Natural killer cell (primary cell): ENCODE measurements at places on chromosomes 1 and 21.

- peak overlapping the region; percentile 44 for H3K4me3 ChIP-seq
- no peak overlapping the region for H3K27ac ChIP-seq
- H3K4me1 ChIP-seq = peaks cover 22% of the 10 kb centered on the region
Observed at GRCh38 chr1:16612332-16613172, 812 bp downstream of the NBPF1 start.

- peak; percentile 37 for DNase-seq
- H3K27me3 ChIP-seq = no peaks in the 10 kb centered on the region
Observed at GRCh38 chr1:58932859-58933598, 149.2 kb upstream of the JUN start.

DNA sequence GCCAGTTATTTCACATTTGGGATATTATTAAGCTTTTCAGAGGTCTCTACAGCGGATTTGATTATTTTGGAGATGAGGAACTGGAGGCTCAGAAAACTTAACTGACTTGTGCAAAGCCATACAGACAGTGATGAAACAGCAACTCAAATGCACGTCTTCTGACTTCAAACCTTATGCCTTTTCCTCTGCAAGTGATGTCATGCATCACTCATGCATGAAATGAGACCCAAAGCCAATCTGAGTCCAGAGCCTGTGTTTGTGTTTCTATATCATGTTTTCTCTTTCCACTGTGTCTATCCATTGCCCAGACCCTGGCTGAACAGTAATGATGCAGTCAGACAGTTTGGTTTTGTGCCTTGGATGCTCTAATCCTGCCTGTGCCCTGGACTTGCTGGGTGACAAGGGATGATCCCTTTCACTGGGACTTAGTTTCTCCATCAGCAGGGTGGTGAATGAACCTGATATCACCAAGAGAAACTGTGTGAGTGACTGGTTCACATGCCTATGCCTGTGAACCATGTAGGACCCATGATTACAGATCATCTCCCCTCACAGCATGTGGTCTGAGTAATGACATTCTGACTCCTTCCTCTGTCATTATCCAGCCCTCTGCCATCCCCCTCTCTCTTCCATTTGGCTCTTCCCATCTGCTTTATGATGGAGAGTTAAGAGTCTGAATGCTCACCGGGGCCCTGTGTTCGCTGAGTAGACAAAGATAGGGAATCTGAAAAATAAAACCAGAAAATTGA is 33.4 kb downstream of the SLAMF6 start:
- H3K36me3 ChIP-seq = peaks cover 86% of the 10 kb centered on the region
- H3K27ac ChIP-seq = peak overlapping the region; percentile 75
- H3K4me1 ChIP-seq = peaks cover 4% of the 10 kb centered on the region
- DNase-seq = no peak

DNA sequence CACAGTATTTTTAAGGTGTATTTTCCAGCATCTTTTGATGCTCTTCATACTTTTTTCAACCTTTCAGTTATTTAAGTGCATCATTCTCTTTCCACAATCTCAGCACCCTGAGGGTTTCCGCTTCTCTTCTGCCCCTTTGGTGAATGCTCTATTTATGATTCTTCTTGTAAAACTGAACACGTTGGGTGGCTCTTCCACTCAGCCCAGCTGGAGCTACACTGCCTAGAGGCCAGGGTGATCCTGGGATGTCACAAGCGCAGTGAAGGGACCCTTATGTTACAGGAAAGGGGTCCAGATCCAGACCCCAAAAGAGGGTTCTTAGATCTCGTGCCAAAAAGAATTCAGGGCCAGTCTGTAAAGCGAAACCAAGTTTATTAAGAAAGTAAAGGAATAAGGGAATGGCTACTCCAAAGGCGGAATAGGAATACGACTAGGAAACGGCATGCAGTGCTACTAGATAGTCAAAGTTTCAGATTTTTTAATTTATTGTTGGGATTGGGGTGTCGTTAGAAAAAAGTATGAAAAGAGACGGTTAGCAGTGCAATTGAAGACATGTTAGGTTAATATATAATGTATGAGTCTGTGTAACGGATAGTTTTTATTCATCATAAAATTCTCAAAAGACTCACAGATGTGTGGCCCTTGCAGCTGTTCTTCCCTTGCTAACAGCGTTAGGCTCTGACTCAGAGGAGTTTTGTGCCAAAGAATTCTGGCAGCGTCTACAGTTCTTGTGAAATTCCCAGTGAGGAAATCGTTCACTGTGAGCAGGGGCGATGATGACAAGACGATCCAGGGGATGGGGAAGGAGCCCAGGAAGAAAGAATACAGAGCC is 14.4 kb upstream of the ERVH48-1 start:
- H3K27me3 ChIP-seq = no peaks in the 10 kb centered on the region
- no peaks in the 10 kb centered on the region for H3K36me3 ChIP-seq
- H3K4me3 ChIP-seq = no peak overlapping the region
- H3K4me1 ChIP-seq = no peaks in the 10 kb centered on the region
- no peak for DNase-seq
- no peak overlapping the region for H3K27ac ChIP-seq

- no peak overlapping the region for H3K27ac ChIP-seq
- H3K27me3 ChIP-seq = no peaks in the 10 kb centered on the region
- no peak for DNase-seq
- peaks cover 3% of the 10 kb centered on the region for H3K4me1 ChIP-seq
Observed at GRCh38 chr1:54249819-54250435, 50.0 kb downstream of the MRPL37 start.

GRCh38 chr1:193438312-193438711 is 251.9 kb upstream of the B3GALT2 start:
- peak overlapping the region; percentile 45 for H3K27ac ChIP-seq
- peaks cover 12% of the 10 kb centered on the region for H3K4me1 ChIP-seq
- DNase-seq = no peak
- no peaks in the 10 kb centered on the region for H3K36me3 ChIP-seq
- no peak overlapping the region for H3K4me3 ChIP-seq

GRCh38 chr1:71987181-71987580 is 295.2 kb downstream of the NEGR1 start:
- no peaks in the 10 kb centered on the region for H3K36me3 ChIP-seq
- no peak overlapping the region for H3K27ac ChIP-seq
- DNase-seq = no peak
- H3K4me1 ChIP-seq = no peaks in the 10 kb centered on the region
- H3K4me3 ChIP-seq = no peak overlapping the region

DNA sequence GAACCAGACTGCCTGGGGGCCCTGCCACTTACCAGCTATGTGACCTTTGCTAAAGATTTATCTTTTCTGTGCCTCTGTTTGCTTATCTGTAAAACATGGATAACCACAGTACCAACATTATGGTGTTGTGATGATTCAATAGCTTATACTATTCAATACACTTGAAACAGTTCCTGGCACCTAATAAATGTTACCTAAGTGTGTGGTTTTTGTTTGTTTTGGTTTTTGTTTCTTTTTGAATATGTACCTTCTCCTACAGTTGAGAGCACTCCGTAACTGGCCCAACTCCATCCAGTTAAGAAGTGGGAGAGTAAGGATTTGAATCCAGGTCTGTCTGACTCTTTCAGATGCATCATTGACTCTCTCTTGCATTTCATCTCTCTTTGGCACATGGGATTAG is 125.8 kb upstream of the C8B start:
- no peak overlapping the region for H3K27ac ChIP-seq
- no peaks in the 10 kb centered on the region for H3K27me3 ChIP-seq

- no peak for DNase-seq
- H3K27me3 ChIP-seq = no peaks in the 10 kb centered on the region
- H3K27ac ChIP-seq = no peak overlapping the region
- no peaks in the 10 kb centered on the region for H3K4me1 ChIP-seq
- H3K4me3 ChIP-seq = no peak overlapping the region
Observed at GRCh38 chr1:67468066-67468718, 38.0 kb upstream of the SERBP1 start.

- DNase-seq = no peak
- H3K27ac ChIP-seq = no peak overlapping the region
- H3K27me3 ChIP-seq = no peaks in the 10 kb centered on the region
- H3K36me3 ChIP-seq = no peaks in the 10 kb centered on the region
Observed at GRCh38 chr1:6392809-6393399, 663 bp downstream of the ACOT7 start.

DNA sequence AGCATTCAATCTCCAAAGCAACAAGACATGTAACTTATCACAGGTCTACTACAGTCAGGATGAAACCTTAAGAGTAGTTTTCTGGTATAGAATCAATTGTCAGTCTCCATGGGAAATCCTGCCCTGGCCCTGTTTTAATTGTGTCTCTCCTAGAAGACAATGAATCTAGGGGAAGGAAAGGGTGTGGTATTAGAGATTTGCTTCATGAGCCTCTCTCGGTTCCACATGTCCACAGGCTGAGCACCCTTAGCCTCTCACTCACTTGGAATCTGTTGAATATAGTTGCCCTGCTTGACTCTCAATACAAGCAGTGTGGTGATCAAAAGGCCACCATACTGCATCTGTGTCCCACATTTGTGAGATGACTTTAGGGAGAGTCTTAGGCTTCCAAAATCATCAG is 17.7 kb downstream of the SPATA46 start:
- peaks cover 11% of the 10 kb centered on the region for H3K4me1 ChIP-seq
- DNase-seq = no peak
- H3K27ac ChIP-seq = no peak overlapping the region
- no peaks in the 10 kb centered on the region for H3K27me3 ChIP-seq

- DNase-seq = no peak
- no peak overlapping the region for H3K27ac ChIP-seq
- no peaks in the 10 kb centered on the region for H3K4me1 ChIP-seq
- H3K4me3 ChIP-seq = no peak overlapping the region
- H3K27me3 ChIP-seq = no peaks in the 10 kb centered on the region
- no peaks in the 10 kb centered on the region for H3K36me3 ChIP-seq
Observed at GRCh38 chr1:164576291-164577271, 17.6 kb downstream of the PBX1 start.

GRCh38 chr1:204092632-204093420 is 19.9 kb downstream of the SOX13 start:
- no peaks in the 10 kb centered on the region for H3K36me3 ChIP-seq
- DNase-seq = no peak
- no peak overlapping the region for H3K4me3 ChIP-seq
- H3K27ac ChIP-seq = no peak overlapping the region

- no peak for DNase-seq
- H3K27me3 ChIP-seq = no peaks in the 10 kb centered on the region
- H3K4me1 ChIP-seq = no peaks in the 10 kb centered on the region
- no peaks in the 10 kb centered on the region for H3K36me3 ChIP-seq
Observed at GRCh38 chr1:201570886-201571624, 32.1 kb downstream of the NAV1 start.

DNA sequence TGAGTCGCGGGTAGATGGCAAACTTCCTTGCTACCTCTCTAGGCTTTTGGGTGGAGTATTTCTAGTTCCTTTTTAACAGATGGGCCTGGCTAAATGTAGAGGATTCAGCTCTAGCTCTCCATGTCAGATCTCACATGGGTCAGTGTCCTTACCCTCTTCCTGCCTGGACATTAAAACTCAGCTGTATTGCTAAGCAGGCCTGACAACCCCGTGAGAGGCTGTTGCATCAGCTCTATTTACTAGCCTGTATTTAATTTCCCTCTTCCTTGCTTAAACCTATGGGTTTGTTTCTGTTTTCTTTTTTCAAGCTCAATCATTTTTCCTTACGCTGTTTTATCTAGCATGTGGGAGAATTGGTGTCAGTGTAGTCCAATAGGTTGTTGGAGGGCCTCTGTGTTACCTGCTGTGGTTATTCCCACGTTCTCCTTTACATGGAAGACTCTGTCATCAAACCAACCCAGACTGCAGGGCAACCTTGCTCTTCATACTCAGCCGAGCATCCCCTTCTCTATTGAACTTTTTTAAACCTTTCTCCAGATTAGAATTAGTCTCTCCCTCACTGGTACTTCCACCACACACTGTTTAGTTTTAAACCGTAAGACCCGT is 79.5 kb upstream of the BACH1 start:
- H3K4me1 ChIP-seq = no peaks in the 10 kb centered on the region
- H3K27ac ChIP-seq = no peak overlapping the region
- H3K4me3 ChIP-seq = no peak overlapping the region
- no peaks in the 10 kb centered on the region for H3K27me3 ChIP-seq

- peak overlapping the region; percentile 55 for H3K27ac ChIP-seq
- DNase-seq = peak; percentile 79
- no peaks in the 10 kb centered on the region for H3K36me3 ChIP-seq
- peaks cover 20% of the 10 kb centered on the region for H3K4me1 ChIP-seq
- H3K27me3 ChIP-seq = no peaks in the 10 kb centered on the region
- peak overlapping the region; percentile 44 for H3K4me3 ChIP-seq
Observed at GRCh38 chr1:40802078-40802741, 18.6 kb downstream of the KCNQ4 start.

DNA sequence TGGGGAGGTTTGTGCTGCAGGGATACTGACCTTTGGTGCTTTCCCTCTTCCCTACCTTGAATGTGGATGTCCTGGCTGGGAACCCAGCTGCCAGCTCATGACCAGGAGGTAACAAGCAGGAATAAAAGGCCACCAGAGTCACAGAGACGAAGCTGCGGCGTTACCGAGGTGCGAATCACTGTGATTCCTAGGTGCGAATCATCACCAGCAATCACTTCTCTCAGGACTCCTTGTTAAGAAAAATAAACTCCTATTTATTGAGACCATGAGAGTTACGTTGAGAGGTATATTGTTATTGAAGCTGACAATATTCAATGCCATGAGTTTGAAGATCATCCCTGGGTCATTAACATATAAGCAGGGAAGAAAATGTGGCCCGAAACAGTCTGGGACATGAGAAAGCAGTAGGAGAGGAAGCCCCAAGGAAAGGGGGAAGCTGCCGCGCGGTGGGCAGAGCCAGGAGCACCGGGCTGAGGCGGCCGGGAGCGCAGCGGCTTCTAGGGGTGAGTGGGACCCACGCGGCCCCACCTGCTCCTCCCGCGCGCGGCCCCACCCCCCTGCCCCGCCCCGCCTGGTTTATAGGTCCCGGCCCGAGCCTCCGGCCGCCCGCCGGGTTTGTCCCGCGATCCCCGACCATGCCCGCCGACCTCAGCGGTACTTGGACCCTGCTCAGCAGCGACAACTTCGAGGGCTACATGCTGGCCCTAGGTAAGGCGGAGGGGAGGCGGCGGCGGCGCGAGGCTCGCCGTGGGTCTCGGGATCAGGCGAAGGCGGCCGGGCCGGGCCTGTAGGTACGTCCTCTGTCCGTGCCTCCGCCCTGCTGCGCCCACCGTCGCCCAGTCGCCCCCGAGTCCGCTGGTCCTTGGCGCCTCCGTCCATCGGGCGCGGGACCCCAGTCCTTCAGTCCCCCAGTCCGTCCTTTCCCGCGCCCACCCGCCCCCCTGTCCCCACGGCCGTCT is at the start of gene RBP7:
Gene RBP7 (plus strand): TSS at position 605 of the 959 bp plus-strand sequence. CDS start 31 bp downstream, at position 636.
- DNase-seq = peak; percentile 22
- peaks cover 4% of the 10 kb centered on the region for H3K4me1 ChIP-seq

GRCh38 chr1:208213786-208214185 is 30.4 kb downstream of the PLXNA2 start:
- H3K4me3 ChIP-seq = no peak overlapping the region
- DNase-seq = no peak
- no peaks in the 10 kb centered on the region for H3K27me3 ChIP-seq
- no peaks in the 10 kb centered on the region for H3K4me1 ChIP-seq
- H3K36me3 ChIP-seq = no peaks in the 10 kb centered on the region
- no peak overlapping the region for H3K27ac ChIP-seq

GRCh38 chr1:39268112-39268581 is 63.7 kb downstream of the MACF1 start:
- no peak for DNase-seq
- H3K36me3 ChIP-seq = peaks cover 15% of the 10 kb centered on the region
- H3K27ac ChIP-seq = no peak overlapping the region
- H3K27me3 ChIP-seq = no peaks in the 10 kb centered on the region
- peaks cover 32% of the 10 kb centered on the region for H3K4me1 ChIP-seq
